ENCODE measurements at places on chromosomes 13 and 19.

GRCh38 chr19:20423381-20424197 lies 142.0 kb downstream of the ZNF737 start:
- no peak for DNase-seq

- DNase-seq, result no peak
Observed at GRCh38 chr13:101127741-101128353, 288.5 kb downstream of the NALCN start.

GRCh38 chr13:54210397-54211049 lies 1181.9 kb downstream of the OLFM4 start:
- DNase-seq, result no peak

GRCh38 chr13:89269737-89270136 lies 1598.6 kb downstream of the SLITRK5 start:
- DNase-seq, result no peak

GRCh38 chr13:93867481-93867880 lies 612.0 kb downstream of the DCT start:
- DNase-seq, result no peak

DNA sequence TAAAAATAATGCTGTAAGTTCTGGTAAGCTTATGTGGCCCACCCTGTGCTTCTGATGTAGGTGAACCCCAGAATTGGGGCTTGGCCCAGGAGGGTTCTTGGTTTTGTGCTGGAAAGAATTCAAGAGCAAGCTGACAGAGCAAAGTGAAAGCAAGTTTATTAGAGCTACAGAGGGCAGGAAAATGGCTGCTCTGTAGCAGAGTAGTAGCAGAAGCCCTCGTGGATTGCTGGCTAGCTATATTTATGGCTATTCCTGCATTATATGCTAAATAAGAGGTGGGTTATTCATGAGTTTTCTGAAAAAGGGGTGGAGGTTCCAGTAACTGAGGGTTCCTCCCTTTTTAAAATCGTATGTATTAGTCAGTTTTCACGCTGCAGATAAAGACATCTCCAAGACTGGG lies 20.6 kb upstream of the ZNF599 start:
- DNase-seq, result no peak

- DNase-seq, result no peak
Observed at GRCh38 chr13:103510007-103510535, 443.9 kb upstream of the SLC10A2 start.

DNA sequence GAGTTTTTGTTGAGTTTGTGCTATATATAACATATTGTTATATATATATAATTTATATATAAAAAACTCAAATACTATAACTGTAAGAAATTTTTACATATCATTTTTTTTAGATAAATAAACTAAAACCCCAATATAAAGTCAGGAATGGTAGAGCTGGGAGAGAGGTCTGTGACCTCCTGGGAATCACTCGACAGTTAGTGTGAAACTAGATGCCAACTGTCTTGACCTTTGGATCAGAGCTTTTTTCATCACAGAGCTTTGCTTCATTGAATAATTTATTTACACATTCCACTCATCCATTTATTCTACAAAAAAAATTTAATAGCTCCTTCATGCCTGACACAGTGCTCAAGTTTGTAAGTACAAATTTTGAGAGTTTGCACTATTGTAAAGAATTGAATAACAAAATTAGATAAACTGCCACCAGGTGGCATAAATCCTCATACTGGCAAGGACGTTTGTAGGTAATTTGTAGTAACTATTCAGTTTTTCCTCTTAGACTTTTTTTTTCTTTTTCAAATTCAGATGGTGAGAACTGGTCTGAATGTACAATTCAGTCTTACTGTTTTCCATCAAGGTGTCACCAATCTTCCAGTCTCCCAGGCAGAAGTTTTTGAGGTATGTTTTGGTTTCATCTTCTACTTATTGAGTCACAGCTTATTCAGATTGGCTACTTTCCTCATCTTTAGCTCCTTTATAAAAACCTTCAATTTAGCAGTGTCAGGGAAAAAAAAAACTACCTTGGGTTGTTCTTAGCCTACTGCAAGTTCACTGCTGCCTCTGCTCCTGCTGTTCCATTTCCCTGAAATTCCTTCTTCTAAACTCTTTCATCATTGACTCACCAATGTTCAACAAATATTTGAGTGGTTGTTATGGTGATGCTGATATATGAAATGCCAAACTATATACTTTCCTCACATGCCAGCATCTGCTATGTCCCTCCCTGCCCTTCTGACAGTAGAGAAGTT lies 28.7 kb downstream of the LACC1 start:
- DNase-seq, result no peak

DNA sequence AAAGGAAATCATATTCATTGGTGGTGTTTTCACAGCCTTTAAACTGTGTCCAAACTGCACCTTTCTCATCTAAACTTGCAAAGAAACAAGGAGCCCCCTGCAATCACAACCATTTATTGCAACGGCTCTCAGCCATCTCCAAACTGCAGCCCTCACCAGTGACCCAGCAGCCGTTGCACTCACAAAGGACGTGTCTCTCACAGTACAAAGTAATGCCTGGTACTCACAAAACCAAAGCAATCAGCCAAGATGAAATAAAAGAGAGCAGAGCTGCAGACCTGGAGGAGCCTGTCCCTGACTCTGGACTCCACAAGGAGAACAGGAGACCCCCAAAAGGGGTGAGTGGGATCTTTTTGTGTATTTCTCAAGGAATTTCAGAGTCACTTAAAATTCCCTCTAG lies 20.2 kb upstream of the CEACAM21 start:
- no peak for DNase-seq

DNA sequence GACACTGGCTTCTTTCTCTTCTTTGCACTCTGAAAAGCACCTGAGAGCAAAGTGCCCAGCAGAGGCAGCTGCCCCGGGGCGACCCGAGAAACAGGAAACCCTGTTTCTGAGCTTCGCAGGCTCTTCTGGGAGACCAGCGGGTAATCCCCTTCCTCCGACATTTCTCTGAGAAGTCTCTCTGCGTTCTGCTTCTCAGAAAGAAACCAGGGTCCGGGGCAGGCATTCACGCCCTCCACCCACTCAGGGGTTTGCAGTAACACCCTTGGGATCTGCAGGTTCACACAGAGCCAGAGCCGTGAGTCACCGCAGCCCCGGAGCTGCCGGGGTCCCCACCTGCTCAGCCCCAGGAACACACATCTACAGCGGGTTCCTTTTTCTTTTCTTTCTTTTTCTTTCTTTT lies 86.0 kb downstream of the GADD45B start:
- peak; percentile 40 for DNase-seq

GRCh38 chr19:47660435-47660832 lies 51.5 kb downstream of the BICRA start:
- no peak for DNase-seq

DNA sequence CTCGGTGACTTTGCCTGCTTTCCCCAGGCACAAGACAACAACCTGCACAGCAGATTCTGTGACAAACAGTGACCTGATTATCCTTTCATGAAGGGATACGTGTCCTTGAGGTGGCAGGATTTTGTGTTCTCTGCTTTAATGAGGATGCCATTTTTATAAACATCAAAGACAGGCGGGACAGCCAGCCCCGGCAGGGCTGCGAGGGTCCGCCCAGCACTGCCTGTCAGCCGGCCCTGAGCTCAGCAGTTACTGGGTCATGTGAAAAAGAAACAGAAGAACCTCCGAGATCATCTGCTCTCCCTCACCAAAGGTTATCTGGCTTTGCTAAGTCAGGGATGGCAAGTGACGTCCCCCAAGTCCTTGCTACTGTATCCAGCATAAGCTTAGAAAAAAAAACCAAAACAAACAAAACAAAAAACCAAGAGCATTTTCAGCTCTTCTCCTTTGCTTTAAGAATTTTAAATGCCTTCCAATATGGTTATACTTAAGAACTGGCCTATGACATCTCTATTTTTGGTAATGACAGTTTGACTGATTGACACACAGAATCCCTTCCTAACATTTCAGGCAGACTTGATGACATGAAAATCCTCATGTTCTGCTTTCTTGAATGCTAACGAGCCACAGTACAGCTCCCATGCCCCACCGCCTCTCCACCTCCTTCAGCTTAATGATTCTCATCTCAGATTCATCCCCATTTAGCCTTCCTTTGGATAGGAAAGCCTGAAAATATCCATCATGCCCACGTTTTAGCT lies 666.6 kb upstream of the ARGLU1 start:
- no peak for DNase-seq

- no peak for DNase-seq
Observed at GRCh38 chr19:53394522-53394973, 401 bp upstream of the ZNF765 start.
